Smooth muscle cell of the coronary artery (primary cell): ENCODE measurements at places on chromosomes 2 and 18. TPM values are rescaled to one million over a fixed set of nuclear protein-coding genes. Genes with fewer than 3 reads are reported as not detected.

The DGUOK gene
- 18.3 and 54.3 TPM in 2 replicates for total RNA-seq

The CFC1 gene
- not detected in 2 replicates for total RNA-seq

The TTN gene
- 0.12 and 0.38 TPM in 2 replicates for total RNA-seq

The ELAC1 gene
- total RNA-seq, result 2.3 and 5.8 TPM in 2 replicates

The GREB1 gene
- 0.15 and 2.1 TPM in 2 replicates for total RNA-seq

The SPHKAP gene
- total RNA-seq, result not detected in 2 replicates

The ZSWIM2 gene
- total RNA-seq, result not detected in 2 replicates

The GAREM1 gene
- total RNA-seq, result 1.4 and 2.7 TPM in 2 replicates

The SCN7A gene
- 0.15 TPM in 1 of 2 replicates, not detected in the other for total RNA-seq

The SCN9A gene
- 0.83 and 2.6 TPM in 2 replicates for total RNA-seq

The ATP8B1 gene
- total RNA-seq, result 39.1 and 48.6 TPM in 2 replicates
